COLO829 (cell line): ENCODE measurements at places on chromosomes 13 and 19.

- no peak for DNase-seq
Observed at GRCh38 chr19:33376423-33376822, 2.9 kb downstream of the CEBPG start.

GRCh38 chr19:52941941-52942385, 18.7 kb upstream of the ZNF888 start:
- DNase-seq: no peak

DNA sequence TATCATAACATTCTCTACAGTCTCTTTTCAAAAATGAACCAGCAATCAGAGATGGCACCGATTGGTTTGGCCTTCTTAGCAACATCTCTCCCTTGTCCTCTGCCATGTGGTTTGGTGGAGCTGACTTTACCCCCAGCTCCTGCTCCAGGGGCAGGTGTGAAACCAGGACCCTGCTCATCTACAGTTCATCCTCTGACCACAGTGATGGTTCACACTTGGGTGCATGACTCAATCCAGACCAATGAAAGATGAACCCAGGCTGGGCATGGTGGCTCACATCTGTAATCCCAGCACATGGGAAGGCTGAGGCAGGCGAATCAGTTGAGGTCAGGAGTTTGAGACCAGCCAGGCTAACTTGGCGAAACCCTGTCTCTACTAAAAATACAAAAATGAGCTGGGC, 33.6 kb upstream of the FFAR2 start:
- no peak for DNase-seq

DNA sequence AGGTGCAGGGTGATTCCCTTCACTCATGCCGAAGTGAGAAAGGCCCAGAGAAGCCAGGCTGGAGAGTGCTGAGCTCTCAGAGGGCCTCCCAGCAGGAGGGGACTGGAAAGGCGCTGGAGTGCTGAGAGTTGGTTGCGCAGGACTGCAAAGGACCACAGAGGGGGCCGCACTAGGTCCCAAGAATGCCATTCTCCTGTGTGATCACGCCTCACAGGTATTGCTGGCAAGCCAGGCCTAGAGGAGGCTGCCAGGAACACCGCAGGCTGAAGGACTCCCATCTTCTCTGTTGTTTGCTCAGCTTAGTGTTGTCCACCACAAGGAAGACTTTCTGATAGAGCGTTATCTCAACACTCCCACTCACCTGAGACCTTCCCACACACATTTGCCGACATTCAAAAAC, 165.0 kb downstream of the FGF14 start:
- DNase-seq: no peak

DNA sequence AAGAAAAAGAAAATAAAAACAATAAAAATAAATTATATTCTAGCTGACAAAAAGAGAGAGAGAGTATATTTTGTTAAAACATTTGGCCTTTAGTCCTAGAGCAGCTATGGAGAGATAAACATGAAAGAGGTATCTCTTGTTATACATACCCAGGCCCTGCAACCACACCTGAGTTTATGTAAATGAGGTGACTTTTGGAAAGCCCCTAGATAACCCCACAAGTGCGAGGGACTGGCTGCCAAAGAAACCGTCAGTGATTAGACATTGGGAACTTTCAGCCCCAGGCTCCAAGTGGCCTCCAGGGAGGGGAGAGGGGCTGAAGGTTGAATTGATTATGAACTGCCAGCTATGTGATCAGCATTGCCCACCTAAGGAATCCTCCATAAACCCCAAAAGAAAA, 2.1 kb upstream of the NLRP7 start:
- DNase-seq: no peak

- DNase-seq: no peak
Observed at GRCh38 chr13:60754211-60755090, 357.4 kb downstream of the TDRD3 start.

DNA sequence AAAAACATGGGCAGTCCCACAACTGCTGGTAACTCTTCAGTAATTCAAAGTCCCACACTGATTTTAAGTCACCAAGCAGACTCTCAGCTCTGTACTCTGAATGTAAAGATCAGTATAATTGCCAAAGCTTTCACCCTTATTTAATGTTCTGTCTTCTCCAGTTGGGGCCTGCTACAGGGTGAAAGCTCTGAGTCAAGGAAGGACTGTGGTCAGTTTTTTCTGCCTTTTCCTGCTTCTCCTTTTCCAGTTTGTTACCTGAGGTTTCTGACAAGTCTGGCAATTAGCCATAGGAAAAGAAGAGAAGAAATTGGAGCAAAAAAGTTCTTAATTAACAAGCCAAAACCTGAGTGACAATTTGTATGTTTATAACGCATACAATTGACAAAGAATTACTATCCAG, 279.3 kb downstream of the RBM26 start:
- no peak for DNase-seq

GRCh38 chr19:3124630-3125029, 11.2 kb upstream of the GNA15 start:
- DNase-seq: no peak

- DNase-seq: no peak
Observed at GRCh38 chr13:110726726-110727125, 13.2 kb downstream of the ING1 start.

- no peak for DNase-seq
Observed at GRCh38 chr13:62721893-62722292, 1306.2 kb upstream of the PCDH20 start.

GRCh38 chr19:29576046-29576606, 30.0 kb upstream of the POP4 start:
- no peak for DNase-seq

DNA sequence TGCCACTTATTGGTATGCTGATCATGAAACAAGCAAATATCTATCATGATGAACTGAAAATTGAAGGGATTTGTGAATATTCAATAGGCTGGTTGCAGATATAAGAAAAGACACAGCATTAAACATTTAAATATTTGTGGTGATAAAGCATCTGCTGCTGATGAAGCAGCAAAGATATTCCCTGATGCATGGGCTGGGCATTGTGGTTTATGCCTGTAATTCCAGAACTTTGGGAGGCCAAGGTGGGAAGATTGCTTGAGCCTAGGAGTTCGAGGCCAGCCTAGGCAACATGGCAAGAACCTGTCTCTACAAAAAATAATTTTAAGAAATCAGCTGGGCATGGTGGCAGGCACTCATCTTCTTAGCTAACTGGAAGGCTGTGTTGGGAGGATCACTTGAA, 54.5 kb downstream of the GPR180 start:
- DNase-seq: no peak

- no peak for DNase-seq
Observed at GRCh38 chr13:97316390-97316789, 94.3 kb downstream of the MBNL2 start.

DNA sequence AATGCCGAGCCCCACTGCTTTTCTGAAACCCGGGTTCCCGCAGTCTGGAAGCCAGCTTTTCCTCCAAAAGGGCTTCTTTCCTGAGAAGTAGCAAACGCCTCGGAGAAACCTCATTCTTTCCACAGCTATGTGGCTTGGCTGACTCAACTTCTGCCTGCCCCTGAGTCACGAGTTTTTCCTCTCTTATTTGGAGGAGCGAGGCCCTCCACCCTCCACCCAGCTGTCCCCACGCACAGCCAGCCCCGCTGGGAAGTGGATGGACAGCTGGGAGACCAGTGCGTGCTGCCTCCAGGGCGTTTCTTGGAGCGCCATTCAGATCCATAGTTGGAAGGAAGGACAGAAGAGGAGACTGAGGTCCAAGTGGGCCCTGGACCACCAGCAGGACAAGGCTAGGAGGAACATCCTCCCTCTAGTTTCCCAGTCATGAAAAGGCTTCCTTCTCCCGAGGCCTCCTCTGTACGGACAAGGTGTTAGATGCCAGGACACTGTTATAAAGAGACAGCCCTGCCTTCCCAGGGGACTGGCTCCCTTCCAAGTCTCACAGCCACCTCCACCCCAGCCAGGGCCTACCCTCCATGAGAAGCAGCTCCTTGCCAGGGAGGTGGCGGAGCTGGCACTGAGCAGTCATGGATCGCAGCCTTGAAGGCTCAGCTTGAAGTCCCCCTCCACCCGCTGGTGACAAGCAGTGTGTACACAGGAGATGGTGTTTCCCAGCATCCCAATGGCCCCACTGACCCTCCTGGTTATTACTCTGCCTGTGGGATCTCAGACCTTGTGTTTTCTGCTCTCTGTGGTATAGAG, 2.5 kb upstream of the PLEKHF1 start:
- peak; percentile 45 for DNase-seq

- DNase-seq: no peak
Observed at GRCh38 chr19:47682939-47683338, 30.3 kb upstream of the EHD2 start.

GRCh38 chr13:58883405-58883804, 1251.9 kb downstream of the PCDH17 start:
- DNase-seq: no peak

DNA sequence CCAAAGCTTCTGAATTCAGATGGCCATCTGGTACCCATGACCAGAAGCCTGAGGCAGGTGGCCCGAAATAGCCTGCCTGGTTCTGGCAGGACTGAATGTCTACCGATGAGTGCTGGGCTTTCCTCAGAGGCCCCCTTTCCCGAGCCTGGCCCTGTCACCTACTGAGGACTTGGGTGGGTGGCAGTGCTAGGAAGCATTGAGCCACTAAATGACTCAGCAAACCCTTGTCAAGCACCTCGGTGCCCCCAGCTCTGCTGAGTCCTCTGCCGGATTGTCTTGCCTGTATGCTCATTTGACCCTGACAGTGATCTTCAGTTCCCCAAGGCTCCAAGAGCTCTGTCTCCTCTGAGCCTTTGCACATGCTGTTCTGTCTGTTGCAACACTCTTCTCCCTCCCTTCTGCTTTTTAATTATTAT, 17.9 kb downstream of the PPP1R37 start:
- DNase-seq: no peak

- no peak for DNase-seq
Observed at GRCh38 chr19:5851302-5851701, at the start of gene FUT3. FUT3 (minus strand) TSS chr19:5851449.

DNA sequence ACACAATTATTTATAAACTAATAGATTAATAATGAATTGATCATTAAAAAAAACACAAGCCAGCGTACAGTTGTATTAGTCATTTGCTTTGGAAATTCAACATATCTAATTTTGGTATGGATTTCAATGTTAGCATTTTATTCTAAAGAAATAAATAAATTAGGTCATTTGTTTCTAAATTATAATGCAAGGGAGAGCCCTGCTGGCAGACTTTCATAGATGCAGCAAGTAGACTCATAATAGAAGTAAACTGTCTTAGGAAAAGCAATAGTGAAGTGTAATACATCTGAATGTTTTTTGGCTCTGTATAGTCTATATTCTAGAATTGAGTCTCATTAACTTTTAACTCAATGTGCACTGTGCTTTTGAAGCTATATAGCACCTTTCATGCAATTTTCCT, 982.4 kb upstream of the MIR17HG start:
- DNase-seq: no peak

DNA sequence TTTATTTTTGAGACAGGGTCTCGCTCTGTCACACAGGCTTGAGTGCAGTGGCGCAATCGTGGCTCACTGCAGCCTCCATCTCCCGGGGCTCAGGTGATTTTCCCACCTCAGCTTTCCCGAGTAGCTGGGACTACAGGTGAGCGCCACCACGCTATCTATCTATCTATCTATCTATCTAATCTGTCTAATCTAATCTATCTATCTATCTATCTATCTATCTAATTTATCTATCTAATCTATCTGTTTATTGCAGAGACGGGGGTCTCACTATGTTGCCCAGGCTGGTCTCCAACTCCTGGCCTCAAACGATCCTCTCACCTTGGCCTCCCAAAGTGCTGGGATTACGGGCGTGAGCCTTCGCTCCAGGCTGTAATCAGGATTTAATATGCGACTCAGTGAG, 587 bp downstream of the ZNF613 start:
- no peak for DNase-seq

- peak; percentile 55 for DNase-seq
Observed at GRCh38 chr13:98976941-98977340, 923 bp downstream of the DOCK9 start.

DNA sequence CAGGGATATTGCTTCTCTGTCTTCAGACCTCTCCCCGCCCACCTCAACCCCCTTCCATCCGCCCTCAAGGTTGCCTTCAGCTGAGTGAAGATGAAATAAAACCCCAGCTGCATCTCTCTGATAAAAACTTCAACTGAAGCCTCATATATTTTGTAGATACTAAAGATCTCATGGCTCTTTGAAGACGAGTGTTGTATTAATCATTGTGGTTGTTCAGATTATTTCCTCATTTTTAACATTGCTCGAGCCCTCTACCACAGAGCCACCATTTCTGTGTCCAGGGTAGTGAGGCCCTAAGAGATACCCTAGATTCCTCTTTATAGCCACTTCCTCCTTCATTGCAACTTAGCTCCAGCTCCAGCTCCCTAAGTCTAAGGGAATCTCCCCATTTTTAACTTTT, 312.8 kb upstream of the ZNF507 start:
- no peak for DNase-seq

- DNase-seq: no peak
Observed at GRCh38 chr19:35118268-35119020, 2.8 kb downstream of the FXYD3 start.

GRCh38 chr19:33465834-33466233, 55.8 kb downstream of the PEPD start:
- DNase-seq: no peak

- no peak for DNase-seq
Observed at GRCh38 chr13:24660023-24660741, 20.0 kb upstream of the ATP12A start.

GRCh38 chr13:42574435-42575311, 721 bp downstream of the TNFSF11 start:
- no peak for DNase-seq

- DNase-seq: no peak
Observed at GRCh38 chr19:45254044-45254531, 3.0 kb downstream of the MARK4 start.

GRCh38 chr19:2623798-2624197, 78.7 kb downstream of the GNG7 start:
- no peak for DNase-seq

DNA sequence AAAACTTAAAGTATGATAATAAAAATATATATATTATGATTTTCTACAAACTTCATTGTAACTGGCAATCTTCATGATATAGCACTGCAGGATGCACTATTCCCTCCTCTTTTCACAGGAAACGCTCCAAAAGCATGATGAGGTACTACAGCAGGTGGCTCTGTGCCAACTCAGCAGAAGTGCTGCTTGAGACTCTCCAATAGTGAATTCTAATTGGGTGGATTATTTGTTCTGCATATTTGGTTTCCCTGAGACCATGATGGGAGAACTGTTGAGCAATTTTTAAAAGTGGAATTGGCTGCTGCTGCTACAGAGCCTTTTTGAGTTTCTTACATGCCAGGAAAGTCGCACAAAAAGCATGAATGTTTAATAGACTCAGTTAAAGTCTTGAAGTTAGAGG, 1782.4 kb upstream of the PCDH20 start:
- DNase-seq: no peak
